ENCODE measurements at places on chromosomes 3 and 15. TPM values are rescaled to one million over a fixed set of nuclear protein-coding genes. Genes with fewer than 3 reads are reported as not detected.

Gene TEX55
- total RNA-seq = not detected

Gene LYSMD2
- total RNA-seq = 24.5 TPM

Gene CTXN2
- 0.07 TPM for total RNA-seq

Gene POU1F1
- total RNA-seq = not detected

Gene IQCF5
- not detected for total RNA-seq

Gene STRIT1
- not detected for total RNA-seq

Gene NOX5
- 0.13 TPM for total RNA-seq

Gene SPATA12
- total RNA-seq = 0.30 TPM

Gene ALS2CL
- total RNA-seq = 7.8 TPM

Gene APEH
- total RNA-seq = 65.0 TPM

Gene FSIP1
- total RNA-seq = 1.6 TPM
